ENCODE measurements at places on chromosomes 1 and 21.

- no peak for DNase-seq
These were observed 101.0 kb downstream of the AJAP1 start for GRCh38 chr1:4755301-4755845.

- no peak for DNase-seq
These were observed 2.5 kb upstream of the PTGS2 start for GRCh38 chr1:186682736-186683135.

DNA sequence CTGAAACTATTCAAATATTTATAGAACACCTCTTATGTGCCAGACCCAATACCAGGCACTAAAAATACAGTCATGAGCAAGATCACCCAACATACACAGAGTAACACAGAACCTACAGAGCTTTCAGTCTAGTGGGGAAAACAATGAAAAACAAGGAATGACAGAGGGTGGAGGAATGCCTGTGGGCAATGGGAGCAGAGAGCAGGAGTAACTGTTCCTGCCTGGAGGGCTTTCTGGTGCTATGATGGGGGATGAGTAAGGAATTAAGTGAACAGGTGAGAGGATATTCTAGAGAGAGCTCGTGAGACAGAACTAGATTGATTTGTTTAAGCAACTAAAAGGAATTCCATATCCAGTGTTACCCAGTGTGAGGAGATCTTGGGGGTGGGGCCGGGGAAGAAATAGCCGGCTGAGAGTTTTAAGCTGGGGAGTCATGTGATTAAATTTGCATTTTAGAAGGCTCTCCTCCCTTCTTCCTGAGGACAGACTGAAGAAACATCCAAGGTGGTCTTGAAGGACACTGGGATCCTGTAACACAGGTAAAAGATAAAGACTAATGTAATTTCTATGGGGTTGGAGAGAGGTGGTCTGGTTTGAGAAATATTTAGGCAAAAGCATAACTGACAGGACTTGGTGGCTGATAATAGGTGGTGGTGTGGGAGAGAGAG lies 2.1 kb upstream of the CD53 start:
- no peak for DNase-seq

GRCh38 chr1:40818264-40818961 lies 34.8 kb downstream of the KCNQ4 start:
- peak; percentile 73 for DNase-seq

DNA sequence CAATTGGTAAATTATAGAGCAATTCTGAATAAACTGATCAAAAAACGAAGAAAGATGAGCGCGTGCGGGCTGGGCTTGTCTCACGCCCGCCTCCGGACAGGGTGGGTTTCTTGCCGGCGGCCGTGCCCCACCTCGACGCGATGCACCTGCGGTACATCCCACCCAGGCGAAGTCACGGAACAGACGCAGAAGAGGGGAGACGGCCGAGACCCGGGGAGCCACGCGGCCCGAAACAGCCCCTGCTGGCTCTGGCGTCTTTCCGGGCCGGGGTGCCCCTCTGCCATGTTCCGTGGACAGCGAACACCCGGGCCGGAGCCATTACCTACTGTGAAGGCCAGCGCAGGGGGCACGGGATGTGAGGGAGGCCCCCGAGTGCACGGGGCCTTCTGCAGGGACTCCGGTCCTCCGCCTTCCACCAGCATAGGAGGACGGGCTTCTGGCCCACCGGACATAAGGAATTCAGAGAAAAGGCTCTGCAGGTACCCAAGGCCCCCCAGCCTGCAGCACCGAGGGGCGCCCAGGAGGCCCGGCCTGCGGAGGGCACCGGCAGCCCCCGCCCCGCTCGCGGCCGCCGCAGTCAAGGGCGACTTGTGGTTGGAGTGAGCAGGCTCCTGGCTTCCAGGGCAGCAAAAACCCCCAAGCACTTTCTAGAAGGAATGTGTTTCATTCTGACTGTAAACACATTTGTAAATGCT lies 7.6 kb upstream of the C1QTNF12 start:
- DNase-seq: no peak

DNA sequence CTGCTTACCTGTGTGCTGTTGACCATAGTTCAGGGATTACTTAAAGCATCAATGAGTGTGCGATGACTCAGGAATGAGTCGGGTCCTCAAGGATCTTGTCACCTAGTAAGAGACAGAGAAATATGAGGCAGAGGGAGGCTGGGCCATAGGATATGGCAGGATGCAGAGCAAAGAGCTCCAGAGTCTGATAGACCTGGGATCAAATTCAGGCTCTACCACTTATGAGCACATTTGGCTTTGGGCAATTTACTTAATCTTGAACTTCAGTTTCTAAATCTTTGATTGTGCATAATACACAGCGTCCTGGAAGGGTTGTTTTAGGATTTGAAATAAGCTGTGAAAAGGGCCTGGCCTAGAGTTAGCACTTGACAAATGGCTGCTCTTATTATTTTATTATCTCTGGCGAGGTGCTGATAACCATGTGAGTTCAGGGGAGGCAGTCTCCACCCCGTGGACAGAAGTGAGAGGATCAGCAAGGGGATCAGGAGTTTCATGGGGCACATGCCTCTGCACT lies 94.5 kb downstream of the ROR1 start:
- no peak for DNase-seq

- no peak for DNase-seq
These were observed 57.3 kb downstream of the PSMG1 start for GRCh38 chr21:39125752-39126485.

GRCh38 chr1:22332795-22333499 lies 118.7 kb upstream of the ZBTB40 start:
- no peak for DNase-seq

GRCh38 chr1:148010527-148010926 lies 82.3 kb downstream of the GPR89B start:
- no peak for DNase-seq

DNA sequence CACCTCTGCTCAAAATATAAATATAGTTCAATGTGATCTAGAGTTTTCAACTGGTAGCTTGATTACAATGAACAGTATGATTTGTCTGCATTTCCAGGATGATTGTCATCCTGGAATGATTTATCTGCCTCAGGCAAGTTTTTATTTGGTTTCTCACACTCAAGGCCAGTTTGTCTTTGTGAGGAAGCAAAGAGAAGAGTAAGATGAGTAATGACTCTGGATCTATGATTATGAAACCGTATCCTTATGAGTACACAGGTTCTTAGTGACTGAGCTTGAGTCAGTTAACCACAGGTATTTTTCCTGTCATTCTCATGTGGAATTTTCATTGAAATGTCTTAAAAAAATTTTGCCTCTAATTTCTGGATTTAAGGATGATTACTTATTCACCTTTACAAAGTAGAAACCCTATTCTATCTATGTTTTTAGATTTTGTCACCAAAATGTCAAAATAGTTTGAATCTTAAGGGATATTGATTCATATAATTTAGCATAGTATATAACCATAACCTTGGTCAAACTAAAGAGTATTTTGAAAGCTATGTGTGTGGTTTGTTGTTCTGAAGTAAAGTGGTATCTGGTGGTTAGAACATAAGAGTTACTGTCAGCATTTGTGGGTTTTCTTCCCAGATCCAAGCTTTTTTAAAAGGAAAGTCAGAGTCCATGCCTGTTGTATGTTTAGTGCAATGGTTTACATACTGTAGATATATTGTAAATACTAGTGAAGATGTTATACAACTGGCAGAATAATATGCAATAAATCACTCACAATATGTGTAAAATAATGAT lies 145.0 kb downstream of the RASAL2 start:
- no peak for DNase-seq
